Sigmoid colon (tissue), 7 donors: ENCODE measurements at places on chromosomes 12 and 14. TPM values are rescaled to one million over a fixed set of nuclear protein-coding genes. Genes with fewer than 3 reads are reported as not detected.

GRCh38 chr14:94451091-94451771, 1.4 kb downstream of the SERPINA11 start:
- no peak for DNase-seq

GRCh38 chr14:104754213-104754851, 1.4 kb downstream of the SIVA1 start:
- DNase-seq: no peak

DNA sequence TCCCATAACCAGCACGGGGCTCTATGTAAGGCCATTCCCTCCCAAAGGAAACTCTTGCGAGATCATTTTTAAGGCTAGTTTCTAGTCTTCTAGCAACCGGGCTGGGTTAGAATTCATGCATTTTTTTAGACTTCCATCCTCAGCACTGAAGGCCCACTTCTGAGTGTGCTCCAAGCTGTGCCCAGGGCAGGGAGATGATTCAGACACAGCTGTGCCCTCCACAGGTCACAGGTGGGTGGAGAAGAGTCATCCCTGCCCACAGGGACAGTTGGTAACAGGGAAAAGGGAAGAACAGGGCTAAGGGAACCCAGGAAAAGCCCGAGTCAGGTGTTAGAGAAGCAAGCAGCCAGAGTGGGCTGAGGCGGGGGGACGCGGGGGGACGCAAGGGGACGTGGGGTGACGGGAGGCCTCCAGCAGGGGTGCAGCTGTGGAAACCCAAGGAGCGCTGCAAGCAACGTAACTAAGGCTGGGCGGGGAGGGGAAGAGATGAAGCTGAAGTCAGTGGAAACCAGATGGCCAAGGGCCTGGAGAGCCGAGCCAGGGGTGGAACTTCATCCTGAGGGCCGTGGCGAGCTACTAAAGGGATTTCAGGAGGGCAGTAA, 27.2 kb upstream of the PPP2R5C start:
- DNase-seq: no peak

- DNase-seq: peak; percentile 79
Observed at GRCh38 chr12:121530600-121531355, 50.0 kb downstream of the KDM2B start.

GRCh38 chr14:69580009-69580577, 5.4 kb upstream of the CCDC177 start:
- no peak for DNase-seq

GRCh38 chr14:22692194-22692593, 48.0 kb upstream of the OR6J1 start:
- no peak for DNase-seq

- no peak for DNase-seq
Observed at GRCh38 chr14:68564191-68564825, 228.6 kb downstream of the ZFP36L1 start.

DNA sequence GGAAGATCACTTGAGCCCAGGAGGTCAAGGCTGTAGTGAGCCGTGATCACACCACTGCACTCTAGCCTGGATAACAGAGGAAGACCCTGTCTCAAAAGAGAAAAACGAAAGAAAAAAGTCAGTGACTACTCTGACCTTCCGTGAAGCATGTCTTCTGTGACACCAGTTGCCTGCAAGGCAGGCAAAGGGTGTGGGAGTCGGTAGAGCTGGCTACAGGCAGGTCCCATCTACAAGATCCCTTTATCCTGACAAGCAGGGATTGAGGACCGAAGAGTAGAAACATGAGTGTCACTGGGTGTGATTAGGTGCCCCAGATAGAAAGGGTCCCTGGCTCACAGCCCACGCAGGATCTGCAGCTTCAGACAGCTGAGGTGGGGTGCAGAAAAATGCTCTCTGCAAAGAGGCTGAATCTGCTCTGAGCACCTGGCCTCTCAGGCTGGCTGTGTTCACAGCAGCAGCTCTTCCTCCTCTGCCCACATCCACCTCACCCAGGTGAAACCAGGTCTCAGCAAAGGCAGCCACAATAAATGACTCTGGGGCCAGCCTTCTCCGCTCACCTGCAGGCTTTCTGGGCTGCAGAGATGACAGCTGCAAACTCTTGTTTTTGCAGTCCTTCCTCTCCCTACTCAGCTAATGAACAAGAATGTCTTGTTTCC, 28.6 kb upstream of the HSP90B1 start:
- no peak for DNase-seq

DNA sequence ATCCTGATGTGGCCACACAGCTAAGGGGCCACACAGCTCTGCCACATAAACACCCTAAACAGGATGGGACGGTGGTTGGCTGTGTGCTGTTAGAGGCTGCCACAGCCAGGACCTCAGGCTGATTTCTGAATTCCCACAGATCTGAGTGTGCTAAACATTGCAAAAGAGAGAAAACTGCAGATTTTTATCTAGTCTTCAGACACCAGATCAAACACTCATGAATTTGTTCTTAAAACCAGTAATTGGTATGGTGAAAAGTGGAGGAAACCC, 190.7 kb downstream of the MON2 start:
- no peak for DNase-seq

GRCh38 chr14:68824517-68825347, 31.9 kb upstream of the ZFP36L1 start:
- DNase-seq: peak; percentile 91

Gene PHLDA1
- 5.3 TPM for total RNA-seq

- DNase-seq: no peak
Observed at GRCh38 chr14:38901791-38902190, 201.2 kb downstream of the SEC23A start.

DNA sequence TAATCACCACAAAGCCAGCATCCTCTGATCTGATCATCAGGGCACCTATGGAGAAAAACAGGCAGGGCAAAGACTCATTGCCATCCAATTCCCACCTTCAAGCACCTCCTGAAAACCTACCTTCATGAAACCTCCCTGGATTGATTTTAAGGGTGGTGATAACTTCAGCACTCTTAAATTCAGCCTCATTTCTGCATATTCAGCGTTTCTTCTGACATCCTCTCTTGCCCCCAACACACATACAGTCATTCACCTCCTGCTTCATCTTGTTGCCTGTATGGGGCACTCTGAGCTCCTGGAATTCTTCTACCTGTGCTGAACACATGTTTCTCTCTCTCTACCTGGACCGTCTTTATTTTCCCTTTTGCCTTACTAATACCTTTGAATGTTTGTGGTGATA, 6.9 kb downstream of the FGF23 start:
- no peak for DNase-seq

- DNase-seq: no peak
Observed at GRCh38 chr12:119825262-119825661, 51.9 kb downstream of the CIT start.

GRCh38 chr14:67889455-67889854, 69.9 kb downstream of the RAD51B start:
- DNase-seq: no peak

Gene KRT85
- total RNA-seq: not detected

DNA sequence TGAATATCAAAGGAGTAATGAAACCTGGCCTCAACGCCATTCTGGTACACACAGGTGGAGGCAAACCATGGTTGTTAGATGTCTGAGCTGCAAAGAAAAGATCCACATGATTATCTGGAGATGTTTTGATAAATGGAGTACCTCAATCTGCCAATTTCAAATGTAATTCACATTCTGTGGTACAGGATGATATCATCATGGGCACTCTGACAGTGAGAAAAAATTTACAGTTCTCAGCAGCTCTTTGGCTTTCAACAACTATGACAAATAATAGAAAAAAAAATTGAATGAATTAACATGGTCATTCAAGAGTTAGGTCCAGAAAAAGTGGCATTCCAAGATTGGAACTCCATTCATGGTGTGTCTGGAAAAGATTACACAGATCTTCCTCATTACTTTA, 17.3 kb downstream of the TMED8 start:
- DNase-seq: no peak

- DNase-seq: no peak
Observed at GRCh38 chr14:86766469-86766868, 1226.5 kb downstream of the GALC start.

Gene CISTR
- total RNA-seq: not detected

- DNase-seq: no peak
Observed at GRCh38 chr12:78418919-78419318, 445.7 kb upstream of the SYT1 start.

- no peak for DNase-seq
Observed at GRCh38 chr14:102462391-102462790, 47.2 kb downstream of the ANKRD9 start.
